Fibroblast of skin of left biceps (primary cell): ENCODE measurements at places on chromosomes 3 and 15.

- no peak for DNase-seq
Measured at GRCh38 chr3:160480931-160481330, 31.3 kb upstream of the TRIM59 start.

DNA sequence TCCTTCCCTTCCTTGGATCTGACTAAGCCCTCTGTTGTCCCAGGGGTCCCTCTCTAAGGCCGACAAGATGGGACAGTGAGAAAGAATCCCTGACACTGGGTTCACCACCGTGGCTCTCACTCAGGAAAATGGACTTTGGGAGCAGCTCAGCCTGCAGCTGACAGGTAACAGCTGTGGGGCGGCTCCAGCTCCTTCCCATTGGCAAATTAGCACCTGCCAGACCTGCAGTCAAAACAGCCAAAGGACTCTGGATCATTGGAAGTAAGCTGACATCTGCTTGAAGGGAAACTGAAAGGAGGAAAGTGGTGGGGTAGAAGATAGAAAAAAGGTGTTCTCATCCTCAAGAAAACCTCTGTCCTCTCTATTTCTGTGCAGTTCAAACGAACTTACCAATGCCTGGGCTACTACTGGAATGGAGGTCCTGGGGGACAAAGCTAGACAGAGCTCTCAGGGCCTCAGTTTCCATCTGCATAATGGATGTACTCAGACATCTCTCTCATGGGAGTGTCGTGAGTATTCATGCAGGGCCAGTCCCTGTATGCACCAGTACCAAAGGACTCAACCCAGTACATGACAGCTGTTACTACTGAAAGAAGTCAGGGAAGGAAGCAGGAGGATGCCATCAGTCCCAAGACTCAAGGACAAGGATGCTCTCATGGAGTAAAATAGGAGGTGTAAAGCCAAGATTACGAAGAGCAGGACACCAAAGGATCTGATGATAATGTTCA, 53.6 kb upstream of the DCLK3 start:
- no peak for DNase-seq

DNA sequence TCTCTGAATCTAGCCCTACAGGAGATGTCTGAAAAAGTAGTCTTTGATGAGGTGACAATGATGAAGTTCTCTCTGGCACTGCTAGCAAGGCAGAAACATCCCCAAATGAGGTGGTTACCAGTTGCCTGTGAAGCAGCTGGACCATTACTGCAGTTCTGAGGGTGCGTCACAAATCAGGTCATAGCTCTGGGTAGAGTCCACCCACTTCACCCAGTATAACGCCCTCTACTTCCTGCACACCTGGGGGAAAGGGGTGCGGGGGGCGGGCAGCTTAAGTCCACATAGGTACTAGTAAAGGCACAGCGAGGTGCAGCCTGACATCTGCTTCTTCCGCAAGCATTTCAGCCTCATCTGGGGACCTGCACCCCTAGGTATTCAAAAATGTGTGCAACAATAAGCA, 13.4 kb upstream of the SATB1 start:
- DNase-seq: no peak

- DNase-seq: no peak
Measured at GRCh38 chr3:72413228-72413627, 435.0 kb downstream of the SHQ1 start.

GRCh38 chr15:51121118-51121517, 26.4 kb upstream of the TNFAIP8L3 start:
- DNase-seq: no peak

GRCh38 chr15:51869060-51869421, 39.6 kb downstream of the TMOD3 start:
- peak; percentile 76 for DNase-seq

DNA sequence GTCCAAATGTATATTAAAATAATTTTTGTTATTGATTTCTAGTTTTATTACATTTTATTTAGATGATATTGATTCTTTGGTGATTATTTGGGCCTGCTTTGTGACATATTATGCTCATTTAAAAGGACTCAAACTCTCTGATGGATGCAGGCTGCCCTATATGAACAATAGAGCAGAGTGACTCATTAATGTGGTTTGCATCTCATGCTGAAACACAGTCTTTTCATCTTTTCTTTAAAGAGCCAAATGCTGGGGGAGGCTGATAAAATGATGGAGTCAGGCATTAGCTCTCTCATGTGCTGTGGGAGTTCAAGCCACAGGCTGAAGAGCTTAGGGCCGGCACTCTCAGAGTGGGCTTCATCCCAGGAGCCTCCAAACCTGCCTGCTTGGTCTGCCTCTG, 7.2 kb downstream of the PLA1A start:
- peak; percentile 19 for DNase-seq

DNA sequence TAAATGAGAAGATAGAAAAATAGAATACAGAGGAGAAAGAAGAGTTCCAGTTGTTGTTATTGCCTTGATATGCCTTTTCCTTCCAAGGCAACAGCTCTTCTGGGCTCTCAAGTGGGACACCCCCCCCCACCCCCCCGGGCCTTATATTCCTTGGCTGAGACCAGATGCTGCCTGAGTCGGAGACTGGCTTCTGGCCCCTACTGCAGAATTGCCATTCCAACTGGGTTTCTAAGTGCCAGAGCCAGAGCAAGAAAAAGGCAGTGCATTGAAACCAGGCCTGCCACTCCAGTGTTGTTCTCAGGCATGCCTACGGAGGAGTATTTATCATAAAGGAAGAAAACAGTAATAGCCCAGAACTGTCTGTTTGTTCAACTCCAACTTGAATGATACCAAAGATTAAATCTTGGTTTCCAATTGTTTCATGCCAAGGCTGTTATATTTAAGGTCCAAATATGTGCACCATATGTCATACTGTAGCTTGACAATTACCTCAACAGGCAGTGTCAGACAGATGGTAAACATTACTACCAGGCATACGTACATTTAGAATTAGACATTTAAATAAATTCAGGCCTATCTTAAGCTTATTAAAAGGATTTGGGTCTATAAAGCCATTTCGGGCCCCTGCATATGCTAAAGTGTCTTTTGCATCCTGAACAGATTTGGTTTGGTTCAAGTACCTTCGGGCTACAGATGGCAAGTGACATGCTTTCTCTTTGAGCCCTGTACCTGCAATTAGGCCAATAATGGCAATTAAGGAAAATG, 209.9 kb upstream of the SEMA6D start:
- DNase-seq: no peak

DNA sequence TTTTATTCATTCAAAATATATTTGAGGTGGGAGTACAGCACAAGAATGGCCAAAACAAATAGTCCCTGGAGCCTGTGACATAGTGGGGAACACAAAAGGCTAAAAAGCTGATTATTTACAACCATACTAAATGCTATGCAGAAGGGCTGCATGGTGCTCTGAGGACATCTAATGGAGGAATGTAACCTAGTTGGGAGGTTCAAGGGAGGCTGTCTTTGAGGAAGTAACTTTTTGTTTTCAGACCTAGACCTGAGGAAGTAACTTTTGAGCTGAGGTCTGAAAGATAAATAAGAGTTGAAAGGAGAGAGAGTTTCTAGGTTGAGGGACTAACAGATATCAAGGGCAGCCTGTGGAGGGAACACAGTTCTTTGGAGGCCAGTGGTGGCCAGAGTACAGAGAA, 34.8 kb upstream of the RASA2 start:
- no peak for DNase-seq

DNA sequence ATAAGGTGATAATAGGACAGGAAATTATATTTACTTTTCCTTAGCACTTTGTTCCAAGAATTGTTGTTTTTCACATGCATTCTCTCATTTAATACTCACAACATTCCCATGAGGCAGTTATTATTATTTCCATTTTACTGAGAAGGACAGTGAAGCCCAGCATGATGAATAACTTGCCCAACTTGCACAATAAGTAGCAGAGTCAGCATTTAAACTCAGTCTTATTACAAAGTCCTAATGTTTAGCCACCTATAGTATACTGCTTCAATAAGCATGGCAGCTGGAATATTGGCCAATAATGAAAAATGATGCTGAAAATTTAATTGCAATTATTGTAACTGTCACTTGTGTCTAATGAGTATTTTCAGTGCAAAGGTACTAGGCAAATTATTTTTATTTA, 45.7 kb downstream of the SYNPR start:
- DNase-seq: no peak
